ENCODE measurements at places on chromosomes 6 and 20.

- no peak for DNase-seq
Measured at GRCh38 chr6:75102301-75102700, 103.6 kb downstream of the COL12A1 start.

DNA sequence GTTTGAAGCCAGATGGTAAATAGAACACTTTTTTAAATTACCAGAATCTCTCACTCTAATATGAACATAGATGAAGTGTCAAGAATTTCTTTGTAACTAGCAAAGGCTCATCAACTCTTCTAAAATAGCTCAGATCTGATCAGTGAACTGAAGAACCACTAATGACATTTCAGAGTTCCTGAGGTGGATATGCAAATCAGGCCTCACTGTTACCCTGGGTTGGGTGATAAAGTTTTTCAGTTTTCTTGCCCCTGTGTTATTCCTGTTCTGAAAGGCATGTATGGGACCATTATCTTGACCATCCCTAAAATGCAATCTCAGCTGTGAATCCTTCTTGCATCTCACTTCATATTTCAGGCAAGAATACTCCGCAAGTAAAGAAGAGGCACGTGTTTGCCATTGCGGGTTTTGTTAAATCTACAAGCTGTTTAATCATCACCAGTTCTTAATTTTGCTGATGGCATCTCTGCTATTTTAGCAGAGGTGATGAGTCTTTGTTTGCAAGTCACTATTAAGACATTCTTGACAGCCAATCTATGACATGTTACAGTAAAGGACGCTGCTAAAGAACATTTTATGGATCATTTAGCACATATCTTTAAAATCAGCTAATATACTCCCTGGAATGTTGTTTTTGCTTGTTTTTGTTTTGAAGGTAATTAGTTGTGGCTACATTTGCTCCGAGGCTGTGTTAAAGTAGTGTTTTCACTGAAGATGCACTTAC, 47.9 kb downstream of the KHDC1L start:
- DNase-seq: no peak

DNA sequence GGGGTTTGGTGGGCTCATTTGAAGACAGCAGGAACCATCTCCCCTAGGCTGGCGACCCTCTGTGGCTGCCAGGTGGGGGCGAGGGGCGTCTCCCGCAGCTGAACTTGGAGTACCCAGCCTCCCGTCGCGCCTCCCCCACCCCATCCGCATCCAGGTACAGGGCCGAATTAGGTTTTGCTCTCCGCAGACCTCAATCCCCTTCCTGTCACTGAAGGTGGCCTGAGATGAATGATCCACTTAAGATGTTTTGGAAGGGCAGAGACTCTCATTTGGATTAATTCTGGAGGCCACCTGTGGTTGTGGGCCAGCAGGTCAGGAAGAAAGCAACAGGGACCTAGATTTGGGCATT, 493 bp downstream of the CD83 start:
- no peak for DNase-seq

GRCh38 chr6:24494821-24495795, at the start of gene ALDH5A1:
Gene ALDH5A1, plus strand, starts transcription at chr6:24494969. Its CDS starts 28 bp downstream, at chr6:24494997.
- no peak for DNase-seq

GRCh38 chr6:150908901-150909300, 43.4 kb downstream of the MTHFD1L start:
- DNase-seq: no peak

DNA sequence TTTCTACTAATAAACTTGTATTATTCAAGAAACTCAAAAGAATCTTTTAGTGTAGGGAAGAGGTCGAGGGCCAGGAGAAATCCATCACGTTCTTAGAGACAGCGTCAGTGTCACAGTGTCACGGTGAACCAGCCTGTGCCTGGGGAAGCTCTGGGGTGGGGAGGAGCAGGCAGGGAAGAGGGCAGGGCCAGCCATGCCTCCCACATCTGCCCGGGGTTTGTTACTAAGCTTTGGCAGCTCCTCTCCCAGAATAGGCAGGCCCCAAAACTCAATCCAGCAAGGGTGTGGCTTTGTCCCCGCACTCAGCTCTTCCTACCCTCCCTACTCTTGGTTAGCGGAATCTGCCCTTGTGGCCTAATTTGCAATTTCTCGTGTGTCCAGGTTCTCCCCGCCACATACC, 72.9 kb downstream of the TCP11 start:
- DNase-seq: no peak

DNA sequence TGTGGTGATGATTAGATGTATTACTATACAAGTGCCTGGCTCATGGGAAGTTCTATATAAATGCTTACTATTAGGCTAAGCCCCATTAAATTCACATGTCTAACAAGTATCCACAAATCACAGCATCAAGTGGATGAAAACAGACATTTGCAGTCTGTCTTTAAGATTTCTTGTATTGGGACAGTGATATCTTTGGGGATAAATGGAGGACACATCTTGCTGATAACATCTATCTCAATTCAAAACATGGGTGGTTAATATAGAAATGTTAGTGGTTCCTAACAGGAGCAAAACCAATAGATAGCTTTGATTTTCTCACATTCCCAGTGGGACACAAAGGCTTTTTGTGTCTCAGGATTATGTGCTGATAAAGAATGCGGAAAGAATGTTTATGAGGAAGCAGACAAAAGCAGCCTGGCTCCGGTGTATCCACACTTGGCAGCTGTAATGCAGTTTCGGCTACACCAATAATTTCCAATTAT, 29.3 kb downstream of the PTPRK start:
- no peak for DNase-seq

- no peak for DNase-seq
Measured at GRCh38 chr6:53309901-53310300, 38.8 kb downstream of the ELOVL5 start.
